ENCODE measurements at places on chromosomes 5 and 9.

DNA sequence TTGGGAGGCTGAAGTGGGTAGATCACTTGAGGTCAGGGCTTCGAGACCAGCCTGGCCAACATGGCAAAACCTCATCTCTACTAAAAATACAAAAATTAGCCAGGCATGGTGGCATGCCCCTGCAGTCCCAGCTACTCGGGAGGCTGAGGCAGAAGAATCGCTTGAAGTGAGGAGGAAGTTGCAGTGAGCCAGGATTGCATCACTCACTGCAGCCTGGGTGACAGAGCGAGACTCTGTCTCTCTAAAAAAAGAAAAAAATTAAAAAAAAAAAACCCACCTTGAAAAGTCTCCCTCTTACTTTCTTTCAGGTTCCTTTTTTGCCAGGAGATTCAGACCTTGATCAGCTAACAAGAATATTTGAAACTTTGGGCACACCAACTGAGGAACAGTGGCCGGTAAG is 34.2 kb downstream of the CDK7 start:
- no peak for DNase-seq

GRCh38 chr5:61811052-61811451 is 479.0 kb downstream of the ZSWIM6 start:
- DNase-seq, result peak; percentile 39

DNA sequence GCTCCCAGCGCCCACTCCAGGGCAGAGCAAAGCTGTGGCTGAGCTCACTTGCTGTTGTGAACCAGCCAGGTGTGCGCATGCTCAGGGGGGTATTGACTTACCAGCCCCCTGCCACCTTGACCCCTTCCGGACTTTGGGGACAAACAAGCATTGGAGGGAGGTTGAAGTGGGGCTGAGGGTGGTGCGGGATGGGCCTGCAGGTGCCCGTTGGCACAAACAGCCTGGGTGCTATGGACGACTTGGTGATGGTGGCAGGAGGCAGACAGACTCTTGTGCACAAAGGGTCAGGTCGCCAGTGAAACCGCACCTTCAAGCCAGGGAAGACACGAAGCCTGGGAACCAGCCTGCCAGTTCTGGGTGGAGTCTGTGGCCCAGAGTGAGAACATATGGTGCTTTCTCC is 858.5 kb upstream of the PTPRD start:
- no peak for DNase-seq

GRCh38 chr5:178630475-178630930 is 3.7 kb upstream of the CLK4 start:
- DNase-seq, result peak; percentile 76

DNA sequence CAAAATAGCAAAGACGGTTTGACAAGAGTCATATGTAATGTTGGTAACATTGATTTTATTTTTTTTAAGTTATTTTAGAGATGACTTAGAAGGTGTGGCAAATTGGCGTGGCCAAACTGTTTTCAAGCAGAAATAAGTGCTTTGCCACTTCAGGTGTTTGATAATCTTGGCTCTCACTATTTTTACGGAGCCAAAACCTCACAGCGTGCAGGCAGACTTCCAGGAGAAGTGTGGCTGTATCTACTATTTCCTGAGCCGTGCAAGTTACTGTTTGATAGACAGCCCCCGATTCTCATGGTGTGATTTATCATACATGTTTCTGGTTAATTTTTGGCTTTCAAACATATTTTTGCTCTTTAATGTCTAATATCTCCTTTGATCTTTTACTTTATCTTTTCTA is 269.5 kb downstream of the ADAMTSL1 start:
- DNase-seq, result no peak

DNA sequence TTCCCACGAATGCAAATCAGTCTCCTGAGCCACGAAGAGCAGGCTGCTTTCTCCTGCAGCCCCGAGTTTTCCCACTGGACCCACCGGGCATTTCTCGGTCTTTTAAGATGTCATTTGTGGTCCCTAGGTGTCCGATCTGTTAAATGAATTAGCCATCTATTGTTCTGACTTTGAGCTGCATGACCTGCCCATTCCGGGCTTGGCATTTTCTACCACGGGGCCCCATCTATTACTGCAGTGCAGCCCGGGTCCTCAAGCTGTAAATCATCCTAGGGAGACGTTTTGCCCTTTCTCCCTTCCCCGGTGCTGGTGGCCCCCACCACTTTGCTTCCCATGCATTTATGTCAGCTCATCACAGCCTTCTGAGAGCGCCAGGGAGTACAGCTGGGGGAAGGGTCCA is 405.4 kb downstream of the IRX1 start:
- DNase-seq, result no peak

DNA sequence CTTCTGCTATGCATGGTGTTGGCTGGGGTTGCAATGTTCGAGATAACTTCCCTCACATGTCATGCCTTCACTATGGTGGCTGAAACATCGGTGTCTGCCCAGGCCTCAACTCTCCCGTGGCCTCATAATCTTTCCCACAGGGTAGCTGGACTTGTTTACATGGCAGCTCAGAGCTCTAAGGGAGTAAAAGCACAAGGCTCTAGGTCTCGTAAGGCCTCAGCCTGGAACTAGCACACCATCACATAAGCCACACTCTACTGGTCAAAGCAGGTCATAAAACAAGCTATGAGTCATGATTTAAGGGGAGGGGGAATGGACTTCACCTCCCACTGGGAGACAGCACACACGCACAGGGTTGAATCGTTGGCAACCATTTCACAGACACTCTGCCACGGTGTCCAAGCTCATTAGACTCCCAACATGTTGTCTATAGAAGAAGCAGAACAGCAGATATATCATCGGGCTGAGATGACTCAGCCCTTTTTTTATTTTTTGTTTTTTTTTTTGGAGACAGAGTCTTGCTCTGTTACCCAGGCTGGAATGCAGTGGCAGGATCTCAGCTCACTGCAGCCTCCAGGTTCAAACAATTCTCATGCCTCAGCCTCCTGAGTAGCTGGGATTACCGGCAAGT is 66.8 kb upstream of the IL17B start:
- DNase-seq, result peak; percentile 97

DNA sequence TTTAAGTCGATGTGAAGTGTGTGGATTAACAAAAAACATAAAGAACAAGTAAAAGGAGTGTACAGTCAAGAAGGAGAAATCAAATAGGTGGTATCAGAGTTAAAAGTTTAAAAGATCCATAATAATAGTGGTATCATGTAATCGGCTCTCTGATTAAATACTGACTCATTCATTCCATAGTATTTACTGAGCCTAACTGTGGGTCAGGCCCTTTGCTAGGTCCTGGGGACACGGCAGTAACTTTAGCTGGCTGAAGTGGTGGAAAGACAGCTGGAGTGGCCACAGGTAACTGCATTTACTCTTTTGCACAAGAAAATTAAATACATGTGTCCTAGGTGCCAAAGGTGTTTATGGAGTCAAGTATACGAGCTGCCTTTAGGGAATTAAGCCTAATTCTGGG is 124.0 kb downstream of the GNAQ start:
- DNase-seq, result peak; percentile 15

GRCh38 chr9:9893837-9894236 is 719.0 kb downstream of the PTPRD start:
- peak; percentile 30 for DNase-seq

- DNase-seq, result no peak
Measured at GRCh38 chr5:41252036-41252435, 38.7 kb upstream of the C6 start.

GRCh38 chr9:122807271-122807900 is 7.5 kb downstream of the OR1K1 start:
- no peak for DNase-seq

DNA sequence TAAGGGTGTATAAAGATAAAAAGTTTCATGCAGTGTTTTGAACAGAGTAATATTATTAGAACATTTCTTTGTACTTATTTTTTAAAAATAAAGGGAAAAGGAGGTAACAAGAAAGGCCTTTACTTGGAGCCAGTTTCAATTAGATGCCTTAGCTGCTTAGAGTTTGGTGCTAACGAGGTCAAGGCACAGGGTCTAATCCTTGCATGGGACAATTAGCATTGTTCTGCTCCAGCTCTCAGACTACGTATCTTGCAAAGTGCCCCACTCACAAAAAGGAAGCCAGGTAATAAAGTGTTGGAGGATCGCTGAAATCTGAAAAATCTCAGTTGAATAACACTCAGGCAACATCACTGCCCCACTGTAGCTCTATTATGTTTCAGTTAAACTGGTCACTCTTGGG is 2011.3 kb downstream of the EFNA5 start:
- DNase-seq, result no peak

- no peak for DNase-seq
Measured at GRCh38 chr9:70488098-70488792, 73.8 kb upstream of the KLF9 start.

GRCh38 chr9:94545940-94546339 is 8.9 kb upstream of the PCAT7 start:
- no peak for DNase-seq

DNA sequence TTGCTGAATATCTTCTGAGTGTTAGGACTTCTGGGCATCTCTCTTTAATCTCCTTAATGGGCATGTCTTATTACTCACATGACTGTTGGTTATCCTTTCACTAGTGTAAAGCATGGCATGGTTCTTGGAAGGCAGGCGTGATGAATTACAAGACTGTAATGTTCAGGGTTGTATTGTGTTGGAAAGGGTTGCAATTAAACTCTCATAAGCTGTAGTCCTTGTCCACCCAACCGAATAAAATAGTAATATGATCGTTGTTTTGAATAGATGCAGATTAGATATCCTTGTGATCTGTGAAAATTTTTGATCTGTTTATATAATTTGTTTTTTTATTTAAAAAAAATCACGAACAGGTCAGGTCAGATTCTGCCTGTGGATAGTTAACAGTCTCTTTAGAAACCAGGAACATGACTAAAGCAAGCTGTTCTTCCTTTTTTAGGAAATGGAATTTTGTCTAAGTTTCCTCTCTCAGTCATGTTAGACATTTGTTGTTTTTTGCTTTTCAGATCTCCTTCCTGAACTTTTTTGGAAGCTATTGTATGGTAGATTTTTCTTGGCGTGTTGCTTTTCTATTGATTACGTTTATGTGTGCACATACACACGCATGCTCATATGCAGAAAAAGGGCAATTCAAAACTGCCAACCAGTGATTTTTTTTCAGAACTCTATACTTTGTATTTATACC is 121.8 kb downstream of the ARHGEF28 start:
- peak; percentile 12 for DNase-seq

DNA sequence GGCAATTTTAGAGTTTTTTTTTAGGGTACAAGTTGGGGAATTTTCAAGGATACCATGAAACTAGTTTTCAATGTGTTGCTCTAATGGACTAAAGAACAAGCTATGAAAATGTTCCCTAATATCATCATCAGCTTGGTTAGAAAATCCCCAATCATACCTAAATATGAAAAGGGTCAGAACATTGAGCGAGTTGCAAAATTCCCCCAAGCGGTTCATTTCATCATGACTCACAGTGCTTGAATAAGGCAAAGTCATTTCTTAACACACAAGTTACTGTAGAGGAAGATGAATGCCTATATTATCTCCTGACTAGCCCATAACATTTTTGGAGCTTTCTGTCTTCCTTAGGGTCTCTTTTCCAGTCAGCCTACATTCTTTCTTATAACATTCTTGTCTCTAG is 62.7 kb downstream of the ST8SIA4 start:
- DNase-seq, result peak; percentile 42

DNA sequence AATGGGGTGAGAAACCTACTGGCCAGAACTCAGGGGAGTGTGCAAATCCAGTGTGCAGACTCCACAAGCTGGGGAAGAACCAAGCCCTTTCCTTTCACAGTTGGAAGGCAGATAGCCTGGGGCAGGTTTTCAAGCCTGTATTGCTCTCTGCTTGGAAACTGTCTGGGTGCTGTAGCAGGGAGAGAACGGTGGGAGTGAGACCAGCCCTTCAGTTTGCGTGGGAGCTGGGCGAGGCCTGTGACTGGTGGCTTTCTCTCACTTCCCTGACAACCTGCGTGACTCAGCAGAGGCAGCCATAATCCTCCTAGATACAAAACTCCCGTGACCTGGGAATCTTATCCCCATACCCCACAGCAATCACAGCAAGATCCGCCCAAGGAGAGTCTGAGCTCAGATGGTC is 44.9 kb upstream of the SNCAIP start:
- DNase-seq, result no peak

DNA sequence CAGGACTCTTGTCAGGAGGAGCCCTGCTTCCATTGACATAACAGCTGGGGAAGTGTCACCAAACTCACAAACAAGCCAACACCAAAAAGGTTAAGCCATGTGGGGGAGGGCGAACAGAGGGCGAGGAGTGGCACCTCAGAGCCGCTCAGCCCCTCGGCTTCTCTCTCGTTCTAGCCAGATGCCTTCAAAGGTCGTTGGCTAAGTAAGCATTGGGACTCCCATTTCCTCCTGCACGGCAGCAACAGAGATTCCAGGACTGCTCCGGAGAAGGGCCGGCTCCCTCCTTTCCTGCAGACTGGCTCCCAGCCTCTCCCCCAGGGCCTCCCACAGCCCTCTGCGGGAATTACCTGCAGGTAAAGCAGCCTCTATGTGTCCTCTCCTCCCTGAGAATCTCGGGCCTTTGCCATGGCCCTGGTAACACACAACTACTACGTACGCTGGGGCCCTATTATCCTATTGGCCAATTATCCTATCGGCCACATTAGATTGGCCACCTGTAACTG is 52.1 kb upstream of the RNU6ATAC start:
- DNase-seq, result no peak

- DNase-seq, result peak; percentile 17
Measured at GRCh38 chr5:65663804-65664521, 39.1 kb downstream of the SHLD3 start.

DNA sequence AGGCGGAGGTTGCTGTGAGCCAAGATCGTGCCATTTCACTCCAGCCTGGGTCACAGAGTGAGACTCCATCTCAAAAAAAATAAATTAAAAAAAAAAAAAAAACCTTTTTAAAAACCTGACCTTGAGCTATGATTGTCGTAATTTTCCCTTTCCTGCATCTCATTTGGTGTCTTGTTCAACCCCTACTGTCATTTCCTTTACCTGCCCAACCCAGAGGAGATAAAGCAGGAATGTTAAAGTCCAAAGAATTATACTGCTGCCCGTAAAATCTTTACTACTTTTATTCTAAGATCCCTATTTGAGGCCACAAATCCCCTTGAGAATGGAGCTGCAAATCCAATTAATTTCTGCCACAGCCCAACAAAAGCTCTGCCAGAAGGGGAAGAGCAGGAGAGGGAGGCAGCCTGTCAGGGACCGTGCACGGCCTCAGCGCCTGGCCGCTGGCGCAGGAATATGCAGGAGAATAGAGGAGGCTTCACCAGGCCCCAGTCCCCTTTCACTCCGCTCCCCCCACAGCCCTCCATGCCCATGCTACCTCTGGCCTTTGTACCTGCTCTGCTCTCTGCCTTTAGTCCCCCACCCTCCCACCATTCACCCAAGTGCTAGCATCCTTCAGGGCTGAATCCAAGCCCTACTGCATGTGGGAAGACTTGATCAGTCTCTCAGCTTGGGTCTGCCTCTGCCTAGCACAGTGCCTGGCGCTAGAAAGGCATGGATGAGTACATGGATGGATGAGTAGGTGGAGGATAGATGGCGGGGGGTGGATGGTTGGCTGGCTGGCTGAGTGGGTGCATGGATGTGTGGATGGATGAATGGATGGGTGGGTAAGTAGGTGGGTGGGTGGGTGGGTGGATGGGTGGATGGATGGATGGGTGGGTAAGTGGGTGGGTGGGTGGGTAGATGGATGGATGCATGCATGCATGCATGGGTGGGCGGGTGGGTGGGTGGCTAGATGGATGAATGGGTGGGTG is 99.8 kb upstream of the SARDH start:
- no peak for DNase-seq

GRCh38 chr9:35905912-35906679 is at the start of gene HRCT1:
Gene HRCT1, plus strand, starts transcription at chr9:35906202. Its CDS starts 86 bp downstream, at chr9:35906288.
- peak; percentile 94 for DNase-seq

- no peak for DNase-seq
Measured at GRCh38 chr5:152546493-152546892, 141.4 kb upstream of the NMUR2 start.
